ENCODE measurements at places on chromosomes 2 and 18. TPM values are rescaled to one million over a fixed set of nuclear protein-coding genes. Genes with fewer than 3 reads are reported as not detected.

DNA sequence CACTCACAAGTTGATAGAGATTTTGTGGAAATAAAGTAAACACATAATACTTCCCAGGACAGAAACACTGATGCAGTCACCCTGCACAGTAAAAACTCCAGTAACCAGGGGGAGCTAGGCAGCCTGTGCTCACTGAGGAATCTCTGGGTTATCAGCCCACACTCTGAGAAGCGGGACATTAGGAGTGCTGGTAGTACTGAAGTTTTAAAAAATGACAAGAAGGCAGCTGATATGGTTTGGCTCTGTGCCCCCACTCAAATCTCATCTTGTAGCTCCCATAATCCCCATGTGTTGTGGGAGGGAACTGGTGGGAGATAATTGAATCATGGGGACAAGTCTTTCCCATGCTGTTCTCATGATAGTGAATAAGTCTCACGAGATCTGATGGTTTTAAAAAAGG, 31.4 kb downstream of the KCTD1 start:
- no peak for DNase-seq

- DNase-seq = no peak
These were observed 94.8 kb upstream of the SRD5A2 start for GRCh38 chr2:31675485-31675901.

DNA sequence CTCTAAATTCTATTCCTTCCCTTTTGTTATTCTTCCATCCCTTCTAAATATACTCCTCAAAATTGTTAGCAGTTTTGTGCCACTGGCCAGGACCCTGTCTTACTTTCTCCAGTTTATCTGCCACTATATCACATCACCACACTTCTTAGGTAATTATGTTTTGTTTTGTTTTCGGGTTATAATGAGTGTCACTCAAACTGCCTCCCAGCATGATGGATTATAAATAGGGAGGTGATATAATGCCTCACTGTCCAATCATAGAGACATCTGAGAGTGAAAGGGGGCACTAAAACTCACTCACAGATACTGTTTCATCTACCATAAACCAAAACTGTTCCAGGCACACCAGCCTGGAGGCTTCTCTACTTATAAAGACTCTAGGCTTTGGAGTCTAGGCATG, 3.5 kb downstream of the RSAD2 start:
- no peak for DNase-seq

DNA sequence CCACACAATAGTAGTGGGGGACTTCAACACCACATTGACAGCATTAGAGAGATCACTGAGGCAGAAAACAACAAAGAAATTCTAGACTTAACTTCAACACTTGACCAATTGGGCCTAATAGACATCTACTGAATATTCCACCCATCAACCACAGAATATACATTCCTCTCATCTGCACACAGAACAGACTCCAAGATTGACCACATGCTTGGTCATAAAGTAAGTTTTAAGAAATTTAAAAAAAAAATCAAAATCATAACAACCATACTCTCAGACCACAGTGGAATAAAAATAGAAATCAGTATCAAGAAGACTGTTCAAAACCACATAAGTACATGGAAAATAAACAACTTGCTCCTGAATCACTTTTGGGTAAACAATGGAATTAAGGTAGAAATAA, 9.0 kb upstream of the FLACC1 start:
- no peak for DNase-seq

DNA sequence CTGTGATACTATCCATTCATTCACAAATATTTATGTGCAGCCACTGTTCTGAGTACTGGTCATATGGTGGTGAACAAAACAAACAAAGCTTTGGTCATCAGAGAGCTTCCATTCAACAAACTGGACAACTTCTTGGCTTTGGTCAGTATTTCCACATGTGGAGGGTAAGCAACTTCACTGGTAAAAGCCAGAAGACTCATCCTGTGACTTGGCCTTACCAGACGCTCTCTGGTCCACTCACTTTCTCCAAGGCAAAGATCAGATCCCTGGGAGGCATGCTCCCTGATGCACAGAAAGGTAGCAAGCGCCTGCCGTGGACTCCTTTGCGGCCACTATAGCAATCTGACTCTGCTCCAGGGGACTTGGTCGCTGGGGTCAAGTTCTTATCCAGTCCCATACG, 179.5 kb downstream of the EN1 start:
- no peak for DNase-seq

The MOGAT1 gene
- total RNA-seq = not detected

The MC4R gene
- total RNA-seq = not detected

The CD226 gene
- 3.7 TPM for total RNA-seq
